Vein endothelial cell (primary cell): ENCODE measurements at places on chromosomes 1 and 21. TPM values are rescaled to one million over a fixed set of nuclear protein-coding genes. Genes with fewer than 3 reads are reported as not detected.

The GOLPH3L gene
- total RNA-seq = 24.2 and 29.9 TPM in 2 replicates

The FYB2 gene
- total RNA-seq = not detected in 2 replicates

The MIB2 gene
- 32.9 and 55.5 TPM in 2 replicates for total RNA-seq

The PFKFB2 gene
- total RNA-seq = 1.3 and 1.9 TPM in 2 replicates

The NEGR1 gene
- total RNA-seq = 4.9 and 10.8 TPM in 2 replicates

The AKR7A3 gene
- 0.57 and 0.65 TPM in 2 replicates for total RNA-seq

The INAVA gene
- total RNA-seq = not detected in 2 replicates

The DENND2C gene
- 1.1 and 1.3 TPM in 2 replicates for total RNA-seq

The CFHR1 gene
- 0.48 TPM in 1 of 2 replicates, not detected in the other for total RNA-seq

The CD164L2 gene
- not detected in 2 replicates for total RNA-seq

The NBPF20 gene
- 1.6 and 2.9 TPM in 2 replicates for total RNA-seq

The C1orf50 gene
- 4.9 and 5.9 TPM in 2 replicates for total RNA-seq

The SLC9C2 gene
- not detected in 2 replicates for total RNA-seq

The WNT9A gene
- 3.5 and 3.9 TPM in 2 replicates for total RNA-seq

The C4BPA gene
- total RNA-seq = not detected in 2 replicates

The KCNJ6 gene
- not detected in 2 replicates for total RNA-seq

The SKI gene
- 29.2 and 40.5 TPM in 2 replicates for total RNA-seq

The TENT5C gene
- under 0.01 and 0.29 TPM in 2 replicates for total RNA-seq
